ENCODE measurements at places on chromosomes 16 and 17. TPM values are rescaled to one million over a fixed set of nuclear protein-coding genes. Genes with fewer than 3 reads are reported as not detected.
A peak's percentile ranks its signal among the peaks of the same experiment; 100 is the strongest.

The GINS2 gene
- 39.9 TPM for total RNA-seq

The BRIP1 gene
- 3.3 TPM for total RNA-seq

The AGRP gene
- not detected for total RNA-seq

The SOCS1 gene
- 3.7 TPM for total RNA-seq

GRCh38 chr16:74713876-74714275 is 13.2 kb upstream of the MLKL start:
- DNase-seq = no peak

DNA sequence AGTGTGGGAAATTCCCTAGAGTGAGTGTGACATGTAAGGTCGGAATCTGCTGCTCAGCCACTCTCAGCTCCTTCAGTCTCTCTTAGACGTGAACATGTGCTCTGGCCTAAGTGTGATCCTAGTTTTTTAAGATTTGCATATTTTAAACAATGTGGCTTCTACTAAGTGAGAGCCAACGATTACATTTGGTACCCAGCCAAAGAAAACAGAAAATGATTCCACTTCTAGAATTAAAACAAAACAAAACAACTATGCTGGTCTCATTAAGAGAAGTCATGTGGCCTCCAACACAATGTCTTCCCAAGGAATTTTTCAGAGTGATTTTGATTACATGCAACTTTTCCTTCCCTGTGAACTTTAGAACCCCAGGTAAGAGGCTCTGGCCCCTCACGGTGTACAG is 10.1 kb downstream of the TMEM238L start:
- no peak for DNase-seq

GRCh38 chr16:72203401-72203800 is 31.4 kb upstream of the PMFBP1 start:
- no peak for DNase-seq

DNA sequence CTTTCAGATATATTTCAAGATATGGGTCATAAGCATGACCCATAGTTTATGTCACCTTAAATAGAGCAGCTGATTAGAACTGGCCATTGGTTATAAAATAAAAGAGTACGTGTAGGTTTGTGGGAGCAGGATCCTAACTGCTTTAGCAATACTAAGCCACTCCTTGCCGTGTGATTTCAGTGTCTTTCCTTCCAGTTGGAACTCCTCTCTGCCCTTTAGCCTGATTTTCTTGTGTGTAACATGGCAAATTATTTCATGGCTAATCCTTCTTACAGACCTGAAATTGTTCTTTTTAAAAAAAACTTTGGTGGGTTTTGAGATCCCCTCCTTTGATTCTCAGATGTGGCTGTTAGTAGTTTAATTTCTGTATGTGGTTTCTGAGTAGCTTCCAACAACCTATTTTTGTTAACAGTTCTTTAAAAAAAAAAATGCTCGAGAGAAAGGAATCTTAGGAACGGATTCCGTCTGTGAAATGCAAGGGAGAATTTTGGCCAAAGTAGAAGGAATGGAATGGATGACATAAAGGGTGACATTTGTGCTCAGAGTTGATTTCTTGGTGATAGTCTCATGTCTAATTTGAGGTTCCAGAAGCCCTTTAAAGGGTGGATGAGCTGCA is 39.9 kb downstream of the DHRS7B start:
- no peak for DNase-seq

- DNase-seq = no peak
Observed at GRCh38 chr17:65953316-65954147, 238.4 kb downstream of the CEP112 start.

GRCh38 chr16:62068747-62069146 is 32.5 kb upstream of the CDH8 start:
- no peak for DNase-seq

DNA sequence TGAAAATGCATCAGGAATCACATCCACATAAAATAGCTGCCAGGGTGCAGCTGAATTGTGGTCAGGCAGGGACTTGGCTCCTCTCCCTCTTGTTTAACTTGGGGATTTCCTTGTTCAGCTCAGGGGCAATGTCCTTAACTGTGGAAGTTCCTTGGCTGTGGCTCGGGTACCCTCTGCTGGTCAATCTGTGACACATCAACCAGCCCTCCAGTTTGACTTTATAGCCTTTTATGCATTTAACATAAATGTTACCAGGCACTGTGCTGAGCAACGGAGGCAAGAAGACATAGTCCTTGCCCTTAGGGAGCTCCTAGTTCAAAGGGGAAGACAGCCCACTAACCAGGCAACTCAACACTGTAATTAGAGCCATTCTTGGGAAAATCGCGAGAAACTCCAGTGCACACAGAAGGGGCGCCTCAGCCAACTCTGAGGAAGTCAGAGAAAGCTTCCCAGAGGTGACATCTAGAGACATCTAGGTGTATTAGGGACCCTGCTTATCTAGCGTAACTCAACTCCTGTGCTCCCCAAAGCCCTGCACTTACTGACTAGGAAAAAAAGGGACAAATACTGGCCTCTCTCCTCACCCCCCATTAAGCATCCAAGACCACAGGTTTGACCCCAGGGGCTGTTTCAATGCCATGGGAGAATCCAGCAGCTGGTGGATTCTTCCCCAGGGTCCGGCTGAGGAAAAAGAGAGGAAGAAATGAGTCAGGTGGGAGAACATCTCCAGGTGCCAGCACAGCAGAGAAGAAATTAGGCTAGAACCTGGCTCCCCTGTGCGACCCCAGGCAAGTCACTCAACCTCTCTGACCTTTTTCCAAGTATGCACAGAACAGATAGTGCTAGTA is 17.3 kb upstream of the EEF2K start:
- DNase-seq = peak; percentile 85
